ENCODE measurements at places on chromosomes 7 and 10.

GRCh38 chr7:77648742-77649338, 47.4 kb upstream of the RSBN1L start:
- DNase-seq, result no peak

DNA sequence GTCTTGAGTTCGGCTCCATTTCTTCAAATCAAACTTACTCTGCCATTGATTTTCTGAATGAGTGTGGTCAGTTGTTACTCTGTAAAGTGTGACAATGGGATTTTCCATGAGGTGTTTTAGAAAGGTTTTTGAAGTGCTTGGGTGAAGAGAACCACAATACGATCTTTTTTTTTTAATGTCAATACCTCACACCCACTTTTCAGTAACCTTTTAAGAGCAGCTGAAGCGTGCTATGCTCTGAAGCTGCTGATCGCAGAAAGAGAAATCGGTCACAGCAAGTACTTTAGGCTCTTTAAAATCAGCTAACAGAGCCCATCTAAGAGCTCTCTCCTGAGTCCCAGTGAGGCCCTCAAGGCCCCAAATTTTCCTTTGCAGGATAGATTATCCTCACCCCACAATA, 34.4 kb upstream of the YAE1 start:
- DNase-seq, result no peak

DNA sequence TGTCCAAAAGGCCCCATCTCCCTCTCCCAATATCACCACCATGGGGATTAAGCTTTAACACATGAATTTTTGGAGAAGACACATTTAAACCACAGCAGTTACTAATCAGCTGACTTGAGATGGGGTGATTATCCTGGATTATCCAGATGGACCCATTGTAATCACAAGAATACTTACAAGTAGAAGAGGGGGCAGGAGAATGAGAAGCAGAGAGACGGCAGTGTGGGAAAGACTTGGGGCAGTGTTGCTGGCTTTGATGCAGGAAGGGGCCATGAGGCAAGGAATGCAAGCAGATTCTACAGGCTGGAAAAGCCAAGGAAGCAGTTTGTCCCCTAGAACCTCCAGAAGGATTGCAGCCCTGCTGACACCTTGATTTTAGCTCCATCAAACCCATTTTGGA, 30.7 kb upstream of the INMT start:
- DNase-seq, result no peak

GRCh38 chr10:129877773-129878371, 86.2 kb downstream of the EBF3 start:
- peak; percentile 13 for DNase-seq

- DNase-seq, result no peak
Observed at GRCh38 chr10:104323760-104324201, 14.5 kb downstream of the ITPRIP start.

DNA sequence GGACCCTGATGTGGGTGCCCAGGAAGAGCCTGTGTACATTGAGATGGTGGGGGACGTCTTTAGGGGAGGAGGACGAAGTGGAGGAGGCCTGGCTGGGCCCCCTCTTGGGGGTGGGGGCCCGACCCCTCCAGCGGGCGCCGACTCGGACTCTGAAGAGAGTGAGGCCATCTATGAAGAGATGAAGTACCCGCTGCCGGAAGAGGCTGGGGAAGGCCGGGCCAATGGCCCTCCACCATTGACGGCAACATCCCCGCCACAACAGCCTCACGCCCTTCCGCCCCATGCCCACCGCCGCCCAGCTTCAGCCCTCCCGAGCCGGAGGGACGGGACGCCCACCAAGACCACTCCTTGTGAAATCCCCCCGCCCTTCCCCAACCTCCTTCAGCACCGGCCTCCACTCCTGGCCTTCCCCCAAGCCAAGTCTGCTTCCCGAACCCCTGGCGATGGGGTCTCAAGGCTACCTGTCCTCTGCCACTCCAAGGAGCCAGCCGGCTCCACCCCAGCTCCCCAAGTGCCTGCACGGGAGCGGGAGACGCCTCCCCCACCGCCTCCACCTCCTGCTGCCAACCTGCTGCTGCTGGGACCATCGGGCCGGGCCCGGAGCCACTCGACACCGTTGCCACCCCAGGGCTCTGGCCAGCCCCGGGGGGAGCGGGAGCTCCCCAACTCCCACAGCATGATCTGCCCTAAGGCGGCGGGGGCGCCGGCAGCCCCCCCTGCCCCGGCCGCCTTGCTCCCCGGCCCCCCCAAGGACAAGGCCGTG, 4.8 kb downstream of the NYAP1 start:
- no peak for DNase-seq

DNA sequence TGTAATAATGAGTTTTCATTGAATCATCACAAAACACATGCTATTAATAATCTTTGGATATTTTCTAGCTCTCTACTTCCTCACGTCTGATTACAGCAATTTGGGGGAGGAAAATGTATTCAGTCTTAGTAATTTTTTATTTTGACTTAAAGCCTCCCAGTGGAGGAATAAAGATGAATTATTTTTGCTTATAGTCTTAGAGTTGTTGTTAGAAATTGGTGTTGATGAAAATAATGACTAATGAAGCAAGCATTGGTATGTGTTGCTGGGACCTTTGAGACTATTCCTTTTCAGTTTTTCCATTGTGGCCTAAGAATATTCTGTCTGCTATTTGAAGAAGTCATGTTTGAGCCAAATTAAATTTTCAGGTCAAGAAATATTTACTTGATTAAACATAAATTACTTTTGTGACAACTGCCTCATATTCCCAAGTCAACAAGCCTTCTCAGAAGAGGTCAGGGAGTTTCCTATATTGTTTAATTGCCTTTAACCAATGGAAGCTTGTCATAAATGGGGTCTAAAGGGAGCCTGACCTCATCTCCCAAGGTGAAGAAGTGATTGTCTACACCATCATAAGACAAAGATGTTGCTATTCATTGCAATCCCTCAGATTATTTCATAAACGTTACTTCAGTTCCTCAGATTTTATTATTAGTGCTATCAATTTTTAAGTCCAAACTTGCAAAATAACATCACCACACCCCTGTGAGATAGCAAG, 90.0 kb downstream of the ST7 start:
- no peak for DNase-seq

DNA sequence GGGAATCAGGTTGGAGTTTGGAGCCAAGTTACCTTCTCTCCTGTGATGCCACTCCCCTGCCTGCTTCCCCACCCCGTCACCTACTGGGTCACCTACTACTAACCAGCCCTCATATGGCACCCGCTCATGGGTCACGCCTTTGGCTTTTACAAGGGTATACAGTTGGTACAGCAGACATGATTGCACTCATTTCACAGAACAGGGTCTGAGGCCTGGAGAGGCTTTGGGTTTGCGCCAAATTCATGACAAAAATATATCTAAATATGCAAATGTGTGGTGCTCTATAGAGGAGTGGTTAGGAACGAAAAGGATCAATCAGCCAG, 10.7 kb downstream of the CRYGN start:
- DNase-seq, result no peak

DNA sequence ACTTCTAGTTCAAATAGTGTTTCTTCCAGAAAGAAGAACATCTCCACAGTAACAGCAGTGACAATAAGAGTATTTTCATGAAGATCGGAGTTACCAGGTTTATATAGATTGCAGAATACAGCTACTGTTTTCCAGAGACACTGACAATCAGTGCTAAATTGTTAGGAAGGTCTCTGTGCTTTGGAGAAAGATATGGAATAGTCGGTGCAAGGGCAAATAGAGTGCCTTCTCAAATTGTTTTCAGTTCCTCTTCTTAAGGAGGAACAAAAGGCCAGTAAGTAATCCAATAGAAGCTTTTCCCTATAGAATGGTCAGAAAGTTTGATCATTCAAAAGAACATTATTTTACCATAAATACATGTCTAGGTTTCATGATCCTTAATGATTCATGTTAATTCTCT, 2.6 kb upstream of the KIAA1217 start:
- no peak for DNase-seq

GRCh38 chr10:48774416-48775205, 89.9 kb downstream of the WDFY4 start:
- DNase-seq, result no peak

GRCh38 chr10:89275383-89275782, 23.8 kb upstream of the LIPA start:
- no peak for DNase-seq

GRCh38 chr7:46696741-46697140, 775.7 kb upstream of the IGFBP3 start:
- DNase-seq, result no peak

DNA sequence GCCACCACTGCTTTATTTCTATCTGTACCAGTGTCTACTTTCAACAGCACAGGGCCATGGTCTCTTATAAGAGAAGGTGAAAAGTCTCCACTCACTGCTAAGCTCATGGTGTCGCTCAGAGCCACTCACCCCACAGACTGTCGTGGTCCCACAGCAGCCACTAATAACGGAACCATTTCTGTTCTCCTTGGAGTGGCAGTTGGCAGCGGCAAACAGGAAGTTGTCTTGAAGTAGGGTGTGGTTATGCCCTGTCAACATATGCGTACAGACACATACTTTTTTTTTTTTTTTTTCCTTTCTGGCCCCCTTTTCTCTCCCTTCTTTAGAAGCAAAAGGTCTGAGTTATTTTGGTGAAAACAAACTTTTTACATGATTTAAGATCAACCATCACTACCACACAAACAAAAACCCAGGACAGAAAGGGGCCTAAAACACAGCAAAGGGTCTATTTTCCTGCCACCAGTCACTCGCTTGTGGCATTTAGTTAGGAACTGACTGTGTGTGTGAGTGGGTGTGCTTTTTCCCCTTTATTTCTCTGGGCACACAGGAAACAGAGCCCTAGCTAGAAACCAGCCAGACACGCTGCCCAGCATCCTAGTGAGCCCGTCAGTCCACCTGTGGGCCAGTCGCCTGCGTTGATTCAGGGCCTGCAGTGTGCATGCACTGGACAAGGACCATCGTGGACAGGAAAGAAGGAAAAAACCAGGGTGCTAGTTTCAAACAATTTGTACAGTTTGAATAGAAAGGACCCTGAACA, 96.7 kb upstream of the EFCAB10 start:
- peak; percentile 35 for DNase-seq

- no peak for DNase-seq
Observed at GRCh38 chr7:55157764-55158105, 138.9 kb downstream of the EGFR start.

DNA sequence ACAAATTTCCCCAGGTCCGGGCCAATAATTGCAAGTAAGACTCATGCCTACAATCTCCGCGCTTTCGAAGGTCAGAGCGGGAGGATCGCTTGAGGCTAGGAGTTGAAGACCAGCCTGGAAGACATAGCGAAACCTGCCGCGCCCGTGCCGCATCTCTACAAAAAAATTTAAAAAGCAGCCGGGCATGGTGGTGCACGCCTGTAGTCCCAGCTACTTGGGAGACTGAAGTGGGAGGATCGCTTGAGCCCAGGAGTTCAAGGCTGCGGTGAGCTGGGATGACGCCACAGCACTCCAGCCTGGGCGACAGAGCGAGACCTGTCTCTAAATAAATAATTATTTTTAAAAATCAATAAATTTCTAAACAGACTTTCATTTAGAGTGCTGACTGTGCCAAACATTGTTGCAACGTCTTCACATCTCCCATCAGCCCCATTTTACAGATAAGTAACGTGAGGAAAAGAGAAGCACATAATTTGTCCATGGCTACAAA, 494 bp upstream of the CFAP43 start:
- no peak for DNase-seq

- no peak for DNase-seq
Observed at GRCh38 chr10:89591111-89591795, 53.8 kb downstream of the PANK1 start.

- no peak for DNase-seq
Observed at GRCh38 chr10:103884681-103885139, 29.3 kb upstream of the SH3PXD2A start.

GRCh38 chr10:5776136-5776880, 36.9 kb downstream of the GDI2 start:
- no peak for DNase-seq

GRCh38 chr10:37854626-37855025, 2.8 kb downstream of the ZNF248 start:
- DNase-seq, result no peak

DNA sequence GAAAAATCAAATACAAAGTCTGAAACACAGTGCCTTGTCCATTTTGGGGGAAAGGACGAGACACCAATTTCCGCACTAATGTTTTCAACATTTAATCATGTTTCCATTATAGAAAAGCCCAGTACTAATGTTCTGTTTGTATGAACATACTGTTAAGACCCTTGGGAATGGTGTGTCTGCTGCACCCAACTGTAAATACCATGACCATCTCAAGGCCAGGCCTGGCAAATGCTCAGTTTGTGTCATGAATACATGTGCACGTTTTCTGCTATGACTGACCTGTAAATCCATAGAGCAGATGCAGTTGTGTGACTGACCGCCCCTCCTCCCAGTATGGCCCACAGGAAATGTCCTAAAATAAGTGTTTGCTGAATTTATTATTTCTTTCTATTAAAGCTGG, 270.0 kb downstream of the TNS3 start:
- no peak for DNase-seq

DNA sequence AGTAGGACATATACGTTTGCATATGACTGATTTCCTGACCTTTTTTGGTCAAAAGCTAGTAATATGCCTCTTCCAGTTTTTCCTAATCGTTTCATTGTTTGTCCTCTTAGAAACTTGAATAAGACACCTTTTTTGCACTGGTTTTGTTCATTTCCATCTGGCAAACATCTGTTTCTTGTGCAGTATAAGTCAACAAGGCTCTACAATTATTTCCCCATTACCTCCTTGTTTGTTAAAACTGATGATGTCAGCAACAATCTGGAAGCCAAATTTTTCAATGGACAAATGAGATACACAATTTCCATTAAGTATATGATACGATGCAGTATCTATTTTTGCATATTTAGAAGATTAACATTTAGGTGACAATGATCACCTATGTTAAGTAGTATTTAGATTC, 148.8 kb downstream of the NRBF2 start:
- DNase-seq, result no peak

- DNase-seq, result no peak
Observed at GRCh38 chr7:8923164-8923806, 489.9 kb downstream of the NXPH1 start.

GRCh38 chr7:142519079-142520078, 229.9 kb upstream of the PRSS1 start:
- DNase-seq, result no peak

GRCh38 chr10:58436071-58436470, 50.9 kb downstream of the TFAM start:
- no peak for DNase-seq

GRCh38 chr10:34713875-34714274, 101.2 kb downstream of the PARD3 start:
- no peak for DNase-seq

DNA sequence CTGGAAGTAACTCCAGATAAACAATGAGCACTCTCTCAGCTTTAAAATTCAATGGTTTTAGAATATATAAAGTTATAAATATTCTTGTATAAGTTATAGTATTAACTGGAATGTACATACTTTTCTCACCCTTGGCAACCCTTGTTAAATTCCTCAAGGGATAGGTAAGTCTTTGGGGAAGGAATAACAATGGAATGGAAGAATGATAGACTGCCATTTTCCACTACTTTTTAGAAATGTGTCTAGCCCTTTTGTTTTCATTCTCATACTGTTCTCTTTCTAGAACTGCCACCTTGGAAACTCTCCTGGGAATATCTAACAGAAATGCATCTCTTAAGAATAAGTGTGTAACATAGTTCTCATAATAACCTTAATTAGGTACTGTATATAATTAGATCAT, 8.3 kb downstream of the KIF5B start:
- no peak for DNase-seq

GRCh38 chr7:123303926-123304325, 104.2 kb upstream of the SLC13A1 start:
- DNase-seq, result no peak

Measured in activated T-cell treated with anti-CD3 and anti-CD28 coated beads for 48 hours (primary cell).